ENCODE measurements at places on chromosomes 5 and 9. TPM values are rescaled to one million over a fixed set of nuclear protein-coding genes. Genes with fewer than 3 reads are reported as not detected.

GRM6 gene
- not detected for total RNA-seq

C7 gene
- total RNA-seq = not detected

SLC34A1 gene
- total RNA-seq = 0.64 TPM

UBAP1 gene
- total RNA-seq = 29.4 TPM

RIGI gene
- 49.0 TPM for total RNA-seq

RLN1 gene
- not detected for total RNA-seq

PCDH1 gene
- 146 TPM for total RNA-seq

LCN2 gene
- total RNA-seq = 2,733 TPM

GRCh38 chr9:80320480-80320879, 748.7 kb downstream of the TLE4 start:
- H3K4me3 ChIP-seq = no peak overlapping the region
- H3K4me1 ChIP-seq = no peaks in the 10 kb centered on the region
- DNase-seq = no peak
- no peaks in the 10 kb centered on the region for H3K27me3 ChIP-seq
- H3K27ac ChIP-seq = no peak overlapping the region

DNA sequence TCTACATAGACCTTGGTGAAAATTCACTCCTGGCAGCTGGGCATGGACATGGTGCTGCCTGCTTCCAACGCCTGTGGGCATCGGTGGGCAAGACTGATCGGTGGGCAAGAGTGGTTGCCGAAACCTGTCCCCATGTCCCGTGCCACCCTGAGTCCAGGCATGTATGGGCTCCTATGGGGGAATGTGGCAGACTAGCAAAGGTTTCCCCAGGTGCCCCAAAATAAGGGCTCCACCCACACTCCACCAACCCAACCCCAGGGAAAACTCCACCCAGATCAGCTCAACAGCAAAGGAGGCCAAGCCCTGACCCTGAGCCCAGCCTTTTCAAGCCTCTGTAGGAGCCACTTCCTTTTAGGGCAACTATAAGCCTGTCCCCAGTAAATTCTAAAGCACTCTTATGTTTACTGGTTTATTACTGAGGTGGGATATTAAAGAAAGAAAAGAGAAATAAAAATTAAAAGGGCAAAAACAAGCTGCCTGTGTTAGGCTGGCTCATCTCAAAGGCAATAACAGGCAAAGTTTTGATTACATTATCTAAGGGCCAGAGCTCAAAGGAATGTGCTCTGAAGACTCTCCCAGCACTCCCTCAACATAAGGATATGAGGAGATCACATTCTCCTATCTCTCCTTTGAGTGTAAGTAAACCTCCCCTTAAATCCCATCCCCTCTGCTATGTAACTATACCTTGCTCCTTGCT, 8.9 kb upstream of the SPATA31E1 start:
- no peaks in the 10 kb centered on the region for H3K27me3 ChIP-seq
- H3K4me3 ChIP-seq = no peak overlapping the region
- no peak for DNase-seq
- no peak overlapping the region for H3K27ac ChIP-seq

- DNase-seq = no peak
- H3K27me3 ChIP-seq = no peaks in the 10 kb centered on the region
- no peak overlapping the region for H3K4me3 ChIP-seq
- no peak overlapping the region for H3K27ac ChIP-seq
Observed at GRCh38 chr5:95786821-95787418, 35.6 kb downstream of the GLRX start.

- no peaks in the 10 kb centered on the region for H3K36me3 ChIP-seq
- no peaks in the 10 kb centered on the region for H3K27me3 ChIP-seq
- DNase-seq = no peak
Observed at GRCh38 chr9:7117676-7118561, 360.1 kb downstream of the KDM4C start.

- H3K4me1 ChIP-seq = no peaks in the 10 kb centered on the region
- DNase-seq = no peak
- no peak overlapping the region for H3K27ac ChIP-seq
- no peaks in the 10 kb centered on the region for H3K27me3 ChIP-seq
- H3K36me3 ChIP-seq = no peaks in the 10 kb centered on the region
- H3K4me3 ChIP-seq = no peak overlapping the region
Observed at GRCh38 chr5:83527722-83528438, 56.3 kb downstream of the VCAN start.

DNA sequence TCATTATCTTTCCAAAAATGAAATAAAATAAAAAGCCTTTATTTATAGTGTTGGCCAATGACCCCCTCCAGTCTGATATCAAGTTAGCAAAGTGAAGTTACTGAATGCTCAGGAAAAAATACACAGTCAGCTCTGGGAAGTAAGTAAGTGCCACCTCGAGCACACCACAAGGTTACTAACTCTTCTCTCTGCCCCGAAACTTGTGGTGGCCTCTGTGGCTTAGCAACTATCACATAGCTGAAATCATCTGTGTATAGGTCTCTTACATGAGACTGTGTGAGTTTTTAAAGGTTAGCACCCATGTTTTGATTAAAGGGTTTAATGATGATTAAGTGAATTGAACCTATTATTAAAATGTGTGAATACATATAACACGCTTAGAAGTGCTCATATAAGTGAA, 161.4 kb upstream of the KLF4 start:
- H3K4me1 ChIP-seq = no peaks in the 10 kb centered on the region
- no peak for DNase-seq
- no peak overlapping the region for H3K4me3 ChIP-seq
- no peaks in the 10 kb centered on the region for H3K27me3 ChIP-seq
- H3K27ac ChIP-seq = no peak overlapping the region
- no peaks in the 10 kb centered on the region for H3K36me3 ChIP-seq

GRCh38 chr5:177112589-177113220, 20.9 kb upstream of the NSD1 start:
- H3K4me3 ChIP-seq = no peak overlapping the region
- no peak for DNase-seq
- H3K4me1 ChIP-seq = peaks cover 20% of the 10 kb centered on the region
- H3K27ac ChIP-seq = no peak overlapping the region
- peaks cover 6% of the 10 kb centered on the region for H3K36me3 ChIP-seq

DNA sequence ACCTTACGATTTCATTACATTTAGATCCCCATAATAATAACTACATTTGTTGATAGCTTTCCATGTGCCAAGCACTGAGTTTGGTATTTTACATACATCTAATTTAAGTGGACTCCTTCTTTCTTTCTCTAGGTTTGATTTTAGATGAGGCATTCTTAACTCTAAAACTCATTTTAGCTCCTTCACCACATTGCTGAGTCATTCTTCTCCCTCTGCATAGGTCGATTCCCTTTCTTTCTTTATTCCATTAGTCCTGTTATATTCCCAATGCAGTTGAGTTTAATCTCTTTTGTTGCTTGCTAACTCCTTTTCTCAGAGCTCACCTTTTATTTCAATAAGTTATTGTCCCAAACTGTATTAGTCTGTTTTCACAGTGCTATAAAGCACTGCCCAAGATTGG, 329.8 kb downstream of the TAF11L14 start:
- no peaks in the 10 kb centered on the region for H3K4me1 ChIP-seq
- H3K27ac ChIP-seq = no peak overlapping the region
- no peak for DNase-seq
- no peaks in the 10 kb centered on the region for H3K27me3 ChIP-seq
- no peaks in the 10 kb centered on the region for H3K36me3 ChIP-seq
- no peak overlapping the region for H3K4me3 ChIP-seq

DNA sequence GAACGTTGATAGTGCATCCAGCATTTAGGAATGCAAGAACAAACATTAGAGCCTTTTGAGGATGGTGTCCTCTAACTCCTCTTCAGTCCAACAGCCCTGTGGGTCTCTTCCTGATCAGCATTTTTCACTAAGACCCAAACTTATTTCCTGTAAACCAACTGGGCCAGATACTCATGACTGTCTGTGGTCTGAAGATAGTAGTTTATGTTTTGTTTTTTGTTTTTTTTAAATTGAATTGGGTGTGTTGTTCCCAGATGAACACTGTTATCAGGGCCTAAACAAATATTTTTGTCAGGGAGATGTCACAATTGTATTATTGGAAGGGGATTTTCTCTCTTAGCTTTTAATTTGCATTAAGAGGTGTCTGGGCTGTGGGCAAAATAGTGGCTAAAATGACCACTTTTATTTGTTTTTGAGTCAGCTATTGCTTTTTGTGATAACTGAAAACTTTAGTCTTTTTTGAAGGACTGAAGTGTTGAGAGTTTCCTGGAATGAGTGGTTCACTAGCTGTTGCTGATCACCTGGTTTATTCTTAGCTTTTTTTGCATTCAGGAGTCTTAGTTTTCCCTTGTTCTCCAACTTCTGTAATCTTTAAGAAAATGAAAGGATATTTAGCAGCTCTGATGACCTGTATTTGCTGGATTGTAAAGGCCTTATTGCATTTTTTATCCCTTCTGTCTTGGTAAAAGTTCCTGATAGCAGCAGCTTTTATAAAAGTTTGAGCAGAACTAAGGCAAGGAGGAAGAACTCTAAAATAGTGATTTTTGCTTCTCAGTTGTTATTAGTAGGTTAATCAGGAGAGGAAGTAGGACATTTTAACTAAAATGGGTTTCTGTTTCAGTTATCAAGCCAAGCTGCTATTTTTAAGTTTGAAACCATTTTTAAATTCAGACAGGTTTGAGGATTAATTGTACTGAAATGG, 5.5 kb downstream of the MAN2A1 start:
- H3K36me3 ChIP-seq = peaks cover 12% of the 10 kb centered on the region
- H3K4me3 ChIP-seq = no peak overlapping the region
- H3K4me1 ChIP-seq = peaks cover 55% of the 10 kb centered on the region
- no peak for DNase-seq

- no peak overlapping the region for H3K27ac ChIP-seq
- H3K27me3 ChIP-seq = no peaks in the 10 kb centered on the region
- no peak overlapping the region for H3K4me3 ChIP-seq
- no peak for DNase-seq
- no peaks in the 10 kb centered on the region for H3K36me3 ChIP-seq
- H3K4me1 ChIP-seq = peaks cover 18% of the 10 kb centered on the region
Observed at GRCh38 chr9:75826314-75826713, 64.2 kb upstream of the PCSK5 start.

GRCh38 chr5:65474130-65474711, 7.5 kb downstream of the ADAMTS6 start:
- no peaks in the 10 kb centered on the region for H3K4me1 ChIP-seq
- no peaks in the 10 kb centered on the region for H3K27me3 ChIP-seq
- DNase-seq = no peak
- H3K36me3 ChIP-seq = no peaks in the 10 kb centered on the region
- no peak overlapping the region for H3K4me3 ChIP-seq

GRCh38 chr5:157269761-157270272, 3.9 kb downstream of the CYFIP2 start:
- peaks cover 14% of the 10 kb centered on the region for H3K36me3 ChIP-seq
- no peaks in the 10 kb centered on the region for H3K27me3 ChIP-seq
- H3K27ac ChIP-seq = no peak overlapping the region
- H3K4me1 ChIP-seq = peaks cover 23% of the 10 kb centered on the region

GRCh38 chr5:129098488-129099183, 4.1 kb downstream of the ISOC1 start:
- H3K4me1 ChIP-seq = peaks cover 13% of the 10 kb centered on the region
- H3K27me3 ChIP-seq = no peaks in the 10 kb centered on the region

DNA sequence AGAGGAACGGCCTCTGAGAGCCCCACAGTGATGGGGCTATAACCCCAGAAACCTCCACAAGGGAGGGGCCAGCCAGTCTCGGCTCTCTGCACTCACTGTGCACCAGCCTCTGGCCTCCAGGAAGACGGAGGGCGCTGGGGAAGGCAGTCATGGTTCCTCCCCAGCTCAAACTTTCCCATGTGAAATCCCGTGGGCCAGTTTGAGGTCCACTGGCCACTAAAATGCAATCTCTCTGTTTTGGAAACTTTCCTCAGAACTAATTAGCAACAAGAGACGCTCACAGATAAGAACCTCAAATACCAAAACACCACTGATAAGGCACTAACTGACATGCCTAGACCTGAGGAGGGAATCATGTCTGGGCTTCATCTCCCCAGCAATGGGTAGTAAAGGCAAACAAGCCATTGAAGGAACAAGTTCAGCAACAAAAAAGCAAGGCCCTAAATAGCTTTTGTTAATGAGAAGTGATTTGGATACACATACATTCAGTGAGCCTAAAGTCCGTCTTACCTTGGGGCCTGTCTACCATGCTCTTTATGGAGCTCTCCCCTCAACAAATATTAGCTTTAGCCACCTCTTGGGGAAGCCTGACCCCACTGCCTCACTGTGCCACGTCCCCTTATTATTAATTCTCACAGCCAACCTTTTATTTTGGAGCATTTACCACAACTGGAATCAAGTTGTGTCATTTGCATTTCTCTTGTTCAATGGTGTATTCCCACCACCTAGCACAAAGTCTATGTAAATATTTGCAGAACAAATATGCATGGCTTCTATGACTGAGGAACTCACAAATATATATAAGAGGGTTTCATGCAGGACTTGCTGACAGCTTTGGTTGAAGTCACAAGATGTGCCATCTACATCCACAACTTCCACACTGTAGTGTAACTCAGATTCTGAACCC, 56.1 kb upstream of the GLRX start:
- no peak overlapping the region for H3K27ac ChIP-seq
- peaks cover 6% of the 10 kb centered on the region for H3K4me1 ChIP-seq
- H3K4me3 ChIP-seq = no peak overlapping the region
- DNase-seq = no peak
- no peaks in the 10 kb centered on the region for H3K36me3 ChIP-seq
- no peaks in the 10 kb centered on the region for H3K27me3 ChIP-seq

DNA sequence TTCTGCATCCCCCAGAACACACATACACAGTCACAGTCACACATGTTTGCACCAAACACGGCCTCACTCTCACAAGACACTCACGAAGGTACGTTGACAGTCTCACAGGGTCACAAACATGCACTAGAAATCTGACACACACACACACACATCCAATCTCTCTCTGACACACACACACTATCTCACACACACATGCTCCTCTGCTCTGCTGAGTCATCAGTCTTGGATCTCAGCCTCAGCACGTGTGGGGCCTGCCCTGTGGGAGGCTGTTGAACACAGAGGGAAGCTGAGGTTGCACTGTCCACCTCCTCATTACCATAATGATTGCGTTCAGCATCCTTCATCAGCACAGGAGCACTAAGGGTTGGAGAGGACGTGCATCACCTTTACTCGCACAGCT, 188.8 kb downstream of the MTRR start:
- H3K4me3 ChIP-seq = no peak overlapping the region
- no peak for DNase-seq
- no peaks in the 10 kb centered on the region for H3K36me3 ChIP-seq

DNA sequence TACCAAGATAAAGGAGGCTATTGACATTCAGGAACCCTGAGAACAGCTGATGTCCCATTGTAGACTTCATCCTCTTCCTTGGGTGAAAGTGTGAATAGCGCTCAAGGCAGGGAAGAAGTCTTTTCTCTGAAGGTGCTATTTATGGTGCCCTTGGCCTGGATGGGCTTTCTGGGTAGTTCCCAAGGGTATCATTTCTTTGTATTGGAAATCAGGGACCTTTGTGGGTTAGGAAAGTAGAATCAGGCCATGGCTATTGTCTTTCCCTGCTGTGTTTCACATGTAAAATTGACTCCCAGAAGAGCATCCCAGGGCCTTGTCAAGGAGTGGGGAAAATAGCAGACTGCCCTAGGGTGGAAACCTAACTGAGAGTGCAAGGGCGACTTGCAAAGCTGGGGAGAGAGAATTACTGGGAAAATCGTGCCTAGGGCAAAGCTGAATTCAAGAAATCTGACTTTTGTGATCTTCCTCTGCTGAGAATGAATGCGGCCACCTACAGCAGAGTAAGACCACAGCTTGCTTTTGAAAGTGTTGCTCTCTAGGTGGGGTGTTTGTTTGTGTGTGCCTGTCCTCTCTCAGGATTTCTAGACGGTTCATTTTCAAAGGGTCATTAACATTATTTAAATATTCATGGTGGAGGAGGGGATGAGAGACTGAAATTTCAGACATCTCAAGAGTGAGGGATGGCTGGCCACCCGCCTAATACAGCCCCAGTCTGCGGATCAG, 160.6 kb downstream of the C9orf152 start:
- no peaks in the 10 kb centered on the region for H3K27me3 ChIP-seq
- H3K4me1 ChIP-seq = peaks cover 12% of the 10 kb centered on the region
- no peak overlapping the region for H3K27ac ChIP-seq
- peaks cover 19% of the 10 kb centered on the region for H3K36me3 ChIP-seq

All from Calu3 (cell line).